Kidney epithelial cell (primary cell): ENCODE measurements at places on chromosomes 11 and 22.

- no peak for DNase-seq
These were observed 14.5 kb upstream of the APLNR start for GRCh38 chr11:57251491-57252104.

DNA sequence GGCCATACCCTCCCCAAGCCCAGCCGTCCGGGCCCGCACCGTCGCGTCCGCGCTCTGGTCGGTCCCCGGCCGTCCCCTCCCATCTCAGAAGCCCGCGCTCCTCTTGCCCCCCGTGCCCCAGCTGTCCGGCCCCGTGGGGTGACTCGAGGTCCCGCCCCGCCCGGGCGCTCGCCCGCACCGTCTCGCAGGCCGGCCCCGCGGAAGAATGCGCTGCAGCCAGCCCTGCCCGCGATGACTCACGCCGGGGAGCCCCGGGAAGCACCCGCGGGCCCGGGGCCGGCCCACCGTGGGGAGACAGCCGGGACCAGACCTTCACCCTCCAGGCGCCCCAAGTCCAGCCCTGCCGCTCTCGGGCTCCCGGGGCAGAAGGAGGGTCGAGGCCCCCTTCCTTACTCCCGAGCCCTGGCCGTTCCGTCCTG is 320 bp upstream of the PHLDA2 start:
- DNase-seq: no peak

- DNase-seq: no peak
These were observed 20.2 kb downstream of the C22orf31 start for GRCh38 chr22:29041408-29041807.

GRCh38 chr11:128936606-128937251 is 5.9 kb downstream of the TP53AIP1 start:
- no peak for DNase-seq

GRCh38 chr11:67118181-67118766 is 789 bp upstream of the KDM2A start:
- DNase-seq: no peak

GRCh38 chr11:65078151-65078550 is 5.7 kb downstream of the CDCA5 start:
- no peak for DNase-seq

DNA sequence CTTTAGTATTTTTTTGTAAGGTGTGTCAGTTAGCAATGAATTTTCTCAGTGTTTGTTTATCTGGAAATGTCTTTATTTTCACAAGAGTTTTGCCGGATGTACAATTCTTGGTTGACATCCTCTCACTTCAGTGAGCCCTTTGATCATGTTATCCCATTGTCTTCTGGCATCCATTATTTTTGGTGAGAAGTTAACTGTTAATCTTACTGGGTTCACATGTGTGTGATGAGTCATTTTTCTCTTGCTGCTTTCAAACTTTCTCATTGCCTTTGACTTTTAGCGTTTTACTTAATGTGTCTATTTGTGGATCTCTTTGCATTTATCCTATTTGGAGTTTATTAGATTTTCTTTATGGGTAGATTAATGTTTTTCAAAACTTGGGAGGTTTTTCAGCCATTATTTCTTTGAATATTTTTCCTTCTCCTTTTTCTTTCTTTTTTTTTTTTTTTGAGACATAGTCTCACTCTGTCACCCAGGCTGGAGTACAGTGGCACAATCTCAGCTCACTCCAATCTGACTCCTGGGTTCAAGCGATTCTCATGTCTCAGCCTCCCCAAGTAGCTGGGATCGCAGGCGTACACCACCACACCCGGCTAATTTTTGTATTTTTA is 100.5 kb upstream of the RRM1 start:
- DNase-seq: no peak

GRCh38 chr11:3220521-3221407 is 2.2 kb upstream of the MRGPRG start:
- no peak for DNase-seq

DNA sequence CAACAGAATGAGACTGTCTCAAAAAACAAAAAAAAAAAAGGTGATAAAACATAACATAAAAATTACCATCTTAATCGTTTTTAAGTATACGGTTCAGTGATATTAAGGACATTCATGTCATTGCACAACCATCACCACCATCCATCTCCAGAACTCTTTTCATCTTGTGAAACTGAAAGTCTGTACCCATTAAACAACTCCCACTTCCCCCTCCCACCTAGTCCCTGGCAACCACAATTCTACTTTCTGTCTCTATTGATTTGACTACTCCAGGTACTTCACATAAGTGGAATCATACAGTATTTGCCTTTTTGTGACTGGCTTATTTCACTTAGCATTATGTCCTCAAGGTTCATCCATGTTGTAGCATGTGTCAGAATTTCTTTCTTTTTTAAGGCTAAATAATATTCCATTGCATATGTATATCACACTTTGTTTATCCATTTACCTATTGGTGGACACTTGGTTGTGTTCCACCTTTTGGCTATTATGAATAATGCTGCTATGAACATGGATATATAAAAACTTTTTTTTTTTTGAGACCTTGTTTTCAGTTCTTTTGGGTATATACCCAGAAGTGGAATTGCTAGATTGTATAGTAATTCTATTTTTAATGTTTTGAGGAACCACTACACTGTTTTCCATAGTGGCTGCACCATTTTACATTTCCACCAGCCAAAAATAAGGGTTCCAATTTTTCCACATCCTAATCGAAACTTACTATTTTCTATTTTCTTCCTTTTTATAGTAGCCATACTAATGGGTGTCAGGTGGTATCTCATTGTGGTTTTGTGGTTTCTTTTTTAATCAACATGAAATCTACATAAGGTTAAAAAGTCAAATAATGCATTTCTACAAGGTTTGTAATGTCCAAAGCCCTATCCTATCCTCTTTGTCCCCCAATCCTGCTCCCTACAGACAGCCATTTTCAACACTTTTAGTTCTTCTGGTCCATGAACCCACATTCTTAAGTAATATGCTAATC is 23.4 kb upstream of the PIK3C2A start:
- no peak for DNase-seq

- no peak for DNase-seq
These were observed 12.5 kb downstream of the VPS26B start for GRCh38 chr11:134236834-134237556.

DNA sequence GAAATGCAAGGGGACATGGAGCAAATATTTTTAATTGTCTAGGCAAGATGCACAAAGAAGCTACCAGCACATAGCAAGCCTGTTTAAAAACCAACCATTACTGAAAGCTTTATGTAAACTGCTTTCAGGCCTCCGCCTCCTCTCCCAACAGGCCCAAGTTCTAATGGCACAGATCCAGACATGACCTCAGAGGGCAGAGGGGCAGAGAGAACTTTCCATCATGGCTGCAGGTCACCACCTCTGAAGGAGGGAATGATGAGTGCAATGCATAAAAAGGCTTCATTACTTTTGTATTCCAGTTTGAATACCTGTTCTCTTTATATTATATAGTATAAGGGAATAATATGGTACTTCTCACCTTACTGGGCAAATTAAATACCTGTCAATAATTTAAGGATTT is 15.2 kb downstream of the DDX17 start:
- DNase-seq: no peak

GRCh38 chr11:78027759-78028158 is 4.7 kb upstream of the KCTD14 start:
- DNase-seq: no peak

DNA sequence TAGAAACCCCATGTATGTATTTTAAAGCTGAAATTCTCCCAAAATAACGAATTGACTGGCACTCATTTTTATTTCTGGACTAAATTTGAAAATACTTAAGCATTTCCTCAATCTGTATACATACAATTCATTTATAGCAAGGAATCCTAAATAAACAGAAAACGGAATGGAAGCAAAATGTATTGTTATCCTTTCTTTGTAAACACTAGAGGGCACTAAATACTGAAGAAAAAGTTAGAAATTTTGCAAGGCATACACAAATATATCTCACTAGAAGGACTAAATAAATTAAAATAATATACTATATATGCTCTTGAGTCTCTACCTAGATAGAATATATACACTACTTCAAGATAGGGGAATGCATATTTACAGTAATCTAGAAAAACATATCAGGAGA is 23.1 kb upstream of the ANO5 start:
- DNase-seq: no peak

GRCh38 chr11:65496304-65497140 is 2.3 kb upstream of the MALAT1 start:
- DNase-seq: no peak

- DNase-seq: no peak
These were observed 45.4 kb upstream of the GLYAT start for GRCh38 chr11:58776891-58777710.

- no peak for DNase-seq
These were observed 38.2 kb downstream of the SYTL2 start for GRCh38 chr11:85772695-85773094.

- no peak for DNase-seq
These were observed 562.3 kb downstream of the NTM start for GRCh38 chr11:131932584-131933325.

DNA sequence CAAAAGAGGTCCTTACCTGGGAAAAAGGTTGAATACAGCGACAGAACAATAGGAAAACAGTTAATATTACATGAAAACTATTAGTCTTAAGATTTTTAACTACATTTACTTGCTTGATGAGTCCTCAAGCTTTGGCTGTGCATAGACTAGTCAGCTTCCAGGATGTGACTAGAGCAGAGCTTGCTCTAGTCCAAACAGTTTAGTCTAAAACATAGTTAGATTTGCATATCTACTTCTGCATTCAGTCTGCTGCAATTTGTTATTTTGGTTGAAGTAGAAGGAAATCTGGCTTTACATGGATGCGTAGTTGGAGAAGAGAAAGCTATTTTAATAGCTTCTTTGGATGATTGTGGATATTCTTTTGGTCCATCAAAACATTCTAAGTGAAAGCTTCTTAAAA is 95.3 kb upstream of the ALKBH3 start:
- DNase-seq: no peak

DNA sequence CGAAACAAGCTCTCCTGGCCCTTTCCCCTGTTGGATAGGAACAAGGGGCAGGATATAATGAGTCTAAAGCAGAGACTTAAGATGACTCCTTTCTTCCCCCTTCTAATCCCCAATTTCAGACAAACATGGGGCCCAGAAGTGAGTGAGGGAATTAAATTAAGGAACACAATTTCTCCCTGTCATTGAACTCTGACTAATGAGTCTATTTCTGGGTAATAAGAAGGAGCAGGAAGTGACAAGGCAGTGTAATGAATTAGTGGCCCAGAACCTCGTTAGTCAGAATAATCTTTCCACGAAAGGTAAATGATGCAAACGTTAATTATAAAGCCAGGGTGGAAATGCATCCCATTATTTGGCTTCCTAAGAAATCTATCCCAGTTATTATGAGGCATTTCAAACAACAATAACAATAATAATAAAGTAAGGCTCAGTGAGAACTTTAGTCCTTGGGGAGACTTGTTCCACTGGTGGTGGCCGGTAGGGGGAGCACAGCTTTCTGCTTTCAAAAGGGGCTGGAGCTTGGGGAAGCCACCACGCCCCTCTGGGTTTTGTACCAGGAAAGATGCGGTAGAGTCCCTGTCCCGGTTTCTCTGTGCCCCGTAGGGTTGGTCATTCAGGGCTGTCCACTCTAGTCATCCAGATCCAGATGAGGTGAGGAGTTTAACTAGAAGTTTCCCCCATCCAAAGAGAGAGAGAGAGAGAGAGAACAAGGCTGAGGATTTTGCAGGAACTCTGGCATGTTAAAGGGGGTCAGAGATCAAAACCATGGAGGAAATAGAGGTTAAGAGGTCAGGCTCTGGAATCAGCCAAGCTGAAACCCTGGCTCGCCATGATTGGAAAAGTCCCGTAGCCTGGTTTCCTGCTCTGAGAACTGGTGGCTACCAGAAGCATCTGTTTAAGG is 298.3 kb downstream of the NTM start:
- no peak for DNase-seq

DNA sequence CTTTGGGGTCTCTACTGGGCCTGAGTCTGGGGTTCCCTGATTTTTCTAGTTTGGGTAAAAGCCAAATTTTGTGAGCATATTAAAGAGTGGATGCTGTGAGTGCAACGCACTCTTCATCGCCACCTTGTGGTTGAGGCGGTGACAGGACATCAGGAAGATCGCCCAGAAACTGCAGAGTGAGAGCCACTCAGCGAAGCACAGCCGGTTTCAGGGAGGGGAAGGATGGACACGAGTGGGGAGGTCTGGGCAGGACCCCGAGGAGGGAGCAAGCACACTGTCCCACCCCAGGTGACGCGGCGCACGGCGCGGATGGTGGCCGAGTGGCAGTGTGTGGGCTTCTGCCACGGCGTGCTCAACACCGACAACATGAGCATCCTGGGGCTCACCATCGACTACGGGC is 9.1 kb downstream of the SELENOO start:
- DNase-seq: no peak

- DNase-seq: no peak
These were observed 1.5 kb downstream of the CCDC90B start for GRCh38 chr11:83284501-83285150.

DNA sequence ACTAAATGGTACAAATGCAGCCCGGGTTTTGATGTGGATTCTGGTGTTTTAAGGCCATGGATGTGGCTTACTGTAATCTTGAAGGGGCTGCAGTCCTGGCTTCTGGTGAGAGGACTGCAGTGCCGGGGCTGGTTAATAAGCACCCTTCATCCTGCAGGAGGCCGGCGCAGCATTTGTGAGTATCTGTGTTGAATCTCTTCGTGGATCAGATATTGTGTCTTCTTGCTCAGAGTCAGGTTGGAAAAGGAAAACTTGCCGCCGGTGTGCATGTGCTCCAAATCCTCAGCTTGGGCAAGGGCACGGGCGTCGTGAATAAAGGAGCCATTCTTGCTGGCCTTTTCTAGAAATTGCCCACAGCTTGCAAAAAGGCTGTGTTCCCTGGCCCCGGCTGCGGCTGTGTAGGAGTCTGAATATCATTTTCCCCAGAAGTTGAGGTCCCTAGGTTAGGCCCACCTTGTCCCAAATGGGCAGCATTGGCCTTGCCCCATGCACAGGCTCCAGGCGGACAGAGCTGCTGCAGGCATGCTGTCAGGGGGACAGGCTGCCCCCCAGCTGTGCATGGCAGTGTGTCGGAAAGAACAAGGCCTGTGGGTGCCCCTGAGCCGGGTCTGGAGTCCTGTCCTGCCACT is 28.9 kb upstream of the PARVB start:
- DNase-seq: no peak

DNA sequence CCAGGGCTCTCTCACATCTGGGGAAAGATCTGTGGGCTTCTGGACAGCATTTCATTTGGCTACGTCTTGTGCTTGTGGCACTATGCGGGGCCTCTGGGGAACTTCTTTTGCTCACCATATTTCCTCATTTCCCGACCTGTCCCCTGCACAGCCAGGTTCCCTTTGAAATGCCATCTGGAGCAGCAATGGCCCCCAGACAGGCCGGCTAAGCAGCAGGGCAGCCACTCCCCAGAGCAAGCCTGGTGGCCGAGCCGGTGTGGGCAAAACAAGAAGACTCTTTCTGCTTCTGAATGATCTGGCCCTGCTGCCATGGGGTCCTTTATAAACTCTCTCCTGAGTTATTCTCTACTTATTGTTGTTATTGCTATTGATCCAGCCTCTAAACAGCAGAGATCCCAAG is 190.7 kb upstream of the NECTIN1 start:
- DNase-seq: no peak

- DNase-seq: no peak
These were observed 30.9 kb upstream of the CREB3L1 start for GRCh38 chr11:46246521-46246920.

- DNase-seq: no peak
These were observed 38.7 kb upstream of the LINC01488 start for GRCh38 chr11:69442807-69443137.
